ENCODE measurements at places on chromosomes 3 and 15.
A peak's percentile ranks its signal among the peaks of the same experiment; 100 is the strongest.

DNA sequence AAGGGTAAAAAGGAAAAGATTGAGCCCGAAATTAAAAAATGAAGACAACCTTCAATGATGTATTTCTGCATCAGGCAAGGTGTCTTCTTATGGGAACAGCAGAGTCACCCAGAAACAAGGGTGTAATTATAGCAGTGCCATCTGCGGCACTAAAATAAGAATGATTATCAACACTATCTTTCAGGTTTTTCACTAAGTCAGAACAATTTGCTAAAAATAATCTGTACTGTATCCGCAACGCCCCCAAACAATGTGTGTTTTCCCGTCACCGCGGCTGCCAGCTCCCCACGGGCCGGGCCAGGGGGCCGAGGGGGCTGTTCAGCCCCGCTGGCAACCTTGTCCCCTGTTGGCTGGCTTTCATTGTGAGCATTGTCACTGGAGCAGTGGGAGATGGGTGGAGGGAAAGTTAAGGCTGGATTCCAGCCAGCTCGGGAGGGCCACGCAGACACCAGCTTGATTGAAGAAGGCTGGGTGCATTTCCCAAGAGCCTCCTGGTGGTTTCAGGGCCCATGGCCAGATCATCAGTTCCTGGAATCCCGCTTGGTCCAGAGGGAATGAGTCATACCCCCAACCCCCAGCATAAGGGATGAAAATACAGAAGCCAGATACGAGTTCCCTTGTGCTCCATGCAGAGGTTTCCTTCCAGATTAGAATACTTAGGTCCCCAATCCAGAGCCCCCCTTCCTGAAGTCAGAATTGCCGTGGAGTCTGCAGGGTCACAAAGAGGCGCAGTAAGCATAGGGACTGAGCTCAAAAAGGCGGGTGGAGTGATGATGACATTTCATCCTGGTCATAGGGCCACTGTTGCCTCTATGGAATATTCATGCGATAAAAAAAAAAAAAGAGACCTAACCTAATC, 90.2 kb upstream of the KLF13 start:
- DNase-seq: no peak
- H3K27me3 ChIP-seq: no peaks in the 10 kb centered on the region
- H3K4me3 ChIP-seq: no peak overlapping the region
- no peak overlapping the region for H3K27ac ChIP-seq
- H3K4me1 ChIP-seq: peaks cover 19% of the 10 kb centered on the region

DNA sequence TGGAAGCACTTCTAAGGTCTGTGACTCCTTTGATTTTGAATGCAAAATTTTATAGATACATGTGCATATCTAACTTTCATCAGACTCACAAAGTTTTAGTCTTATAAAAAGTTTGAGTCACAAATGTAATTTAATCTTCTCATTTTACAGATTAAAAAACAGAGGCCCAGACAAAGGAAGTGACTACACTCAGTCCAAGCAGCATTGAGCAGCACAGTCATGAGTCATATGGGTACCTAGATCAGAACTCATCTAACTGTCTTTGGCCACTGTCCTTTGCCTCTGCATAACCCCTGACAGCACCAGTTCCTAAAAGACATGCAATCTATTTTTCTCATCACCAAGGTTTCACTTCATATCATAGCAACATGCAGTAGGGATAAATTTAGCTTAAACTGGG, 210.7 kb upstream of the KCNH8 start:
- H3K4me1 ChIP-seq: no peaks in the 10 kb centered on the region
- DNase-seq: no peak
- H3K27ac ChIP-seq: no peak overlapping the region
- H3K27me3 ChIP-seq: no peaks in the 10 kb centered on the region
- no peaks in the 10 kb centered on the region for H3K36me3 ChIP-seq

GRCh38 chr3:100333970-100334487, 528 bp upstream of the NIT2 start:
- peaks cover 26% of the 10 kb centered on the region for H3K4me1 ChIP-seq
- H3K4me3 ChIP-seq: peak overlapping the region; percentile 74
- H3K27me3 ChIP-seq: no peaks in the 10 kb centered on the region
- peak overlapping the region; percentile 55 for H3K27ac ChIP-seq
- H3K36me3 ChIP-seq: peaks cover 4% of the 10 kb centered on the region

DNA sequence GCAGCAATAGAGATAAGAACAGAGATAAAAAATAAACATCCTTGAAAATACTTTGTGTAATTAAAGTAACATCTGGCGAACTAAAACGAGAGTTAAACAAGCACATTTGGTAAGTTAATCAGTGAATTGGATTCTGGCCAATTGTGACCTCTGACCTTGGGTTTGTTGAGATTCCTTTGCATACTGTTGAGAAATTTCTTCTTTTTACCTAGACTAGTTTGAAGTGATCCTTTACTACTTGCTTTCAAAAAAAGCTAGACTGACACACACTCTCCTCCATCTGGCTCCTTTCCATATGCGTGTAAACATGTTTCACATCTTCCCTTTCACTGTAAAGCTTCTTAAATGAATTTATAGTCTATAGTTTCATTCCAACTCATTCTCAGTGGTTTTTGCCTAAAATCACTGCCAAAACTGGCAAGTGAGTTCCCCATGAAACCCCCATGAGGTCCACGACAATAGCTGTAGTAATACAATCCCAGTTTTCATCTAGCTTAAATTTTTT, 17.3 kb upstream of the GBE1 start:
- H3K4me3 ChIP-seq: no peak overlapping the region
- H3K36me3 ChIP-seq: peaks cover 1% of the 10 kb centered on the region
- H3K27ac ChIP-seq: no peak overlapping the region
- peaks cover 6% of the 10 kb centered on the region for H3K27me3 ChIP-seq
- no peak for DNase-seq

GRCh38 chr3:45938864-45939263, 4.4 kb upstream of the CXCR6 start:
- peaks cover 33% of the 10 kb centered on the region for H3K36me3 ChIP-seq
- no peak overlapping the region for H3K4me3 ChIP-seq
- DNase-seq: peak; percentile 94
- H3K27ac ChIP-seq: no peak overlapping the region

- H3K27ac ChIP-seq: no peak overlapping the region
- peaks cover 49% of the 10 kb centered on the region for H3K4me1 ChIP-seq
- no peak overlapping the region for H3K4me3 ChIP-seq
- H3K36me3 ChIP-seq: peaks cover 7% of the 10 kb centered on the region
- DNase-seq: no peak
Measured at GRCh38 chr15:29034151-29034550, 148.4 kb downstream of the APBA2 start.

- H3K27me3 ChIP-seq: no peaks in the 10 kb centered on the region
- no peak for DNase-seq
- no peak overlapping the region for H3K4me3 ChIP-seq
- peaks cover 18% of the 10 kb centered on the region for H3K36me3 ChIP-seq
- H3K4me1 ChIP-seq: peaks cover 28% of the 10 kb centered on the region
Measured at GRCh38 chr3:133593243-133593642, 19.8 kb downstream of the CDV3 start.

GRCh38 chr3:27990837-27991236, 250.6 kb upstream of the CMC1 start:
- no peaks in the 10 kb centered on the region for H3K27me3 ChIP-seq
- H3K4me1 ChIP-seq: no peaks in the 10 kb centered on the region
- H3K36me3 ChIP-seq: no peaks in the 10 kb centered on the region

DNA sequence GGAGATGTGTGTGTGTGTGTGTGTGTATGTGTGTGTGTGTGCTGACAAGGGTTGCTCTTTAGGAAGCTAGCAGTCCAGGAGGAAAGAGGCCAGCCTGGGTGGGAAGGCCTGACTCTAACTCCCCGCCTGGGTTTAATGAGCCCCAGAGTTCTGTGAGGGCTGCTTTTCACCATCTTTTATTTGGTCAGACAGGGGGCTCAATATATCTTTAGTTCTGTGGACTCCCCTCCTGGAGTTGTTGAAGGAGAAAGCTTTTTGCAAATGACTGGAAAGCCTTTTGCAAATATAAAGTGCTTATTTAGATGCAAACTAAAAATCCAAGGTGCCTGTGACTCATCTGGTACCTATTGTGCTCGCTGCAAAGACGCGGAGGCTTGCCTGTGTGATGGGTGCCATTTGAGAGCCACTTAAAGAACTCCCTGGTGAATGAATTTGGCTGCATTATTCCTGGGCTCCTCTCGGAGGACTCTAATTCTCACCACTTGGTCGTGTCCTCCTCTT, 24.5 kb downstream of the DRD3 start:
- no peak overlapping the region for H3K27ac ChIP-seq
- no peaks in the 10 kb centered on the region for H3K27me3 ChIP-seq
- H3K36me3 ChIP-seq: no peaks in the 10 kb centered on the region
- DNase-seq: no peak

DNA sequence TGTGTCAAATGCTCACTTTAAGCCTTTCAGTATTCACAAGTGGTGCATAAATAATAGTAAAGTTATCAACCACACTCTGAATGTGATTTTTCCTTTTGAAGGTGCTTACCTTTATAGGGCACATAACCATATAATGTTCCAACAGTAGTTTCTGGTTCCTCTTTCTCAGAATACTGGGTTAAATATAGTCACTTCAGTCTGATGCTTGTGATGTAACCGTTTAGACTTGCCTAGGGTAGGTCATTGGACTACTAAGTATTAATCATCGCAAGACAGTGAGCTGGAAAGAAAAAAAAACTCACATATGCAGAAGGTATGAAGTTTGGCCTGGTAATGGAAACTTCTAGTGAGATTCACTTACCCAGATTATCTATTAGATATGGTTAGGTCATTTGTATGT, 1.9 kb downstream of the KBTBD8 start:
- H3K4me3 ChIP-seq: no peak overlapping the region
- H3K36me3 ChIP-seq: peaks cover 25% of the 10 kb centered on the region
- H3K27ac ChIP-seq: peak overlapping the region; percentile 73
- peaks cover 38% of the 10 kb centered on the region for H3K4me1 ChIP-seq

GRCh38 chr3:8937064-8938020, 25.9 kb downstream of the RAD18 start:
- no peak for DNase-seq
- H3K27ac ChIP-seq: no peak overlapping the region
- H3K4me1 ChIP-seq: no peaks in the 10 kb centered on the region

GRCh38 chr3:9710174-9710739, 6.6 kb downstream of the CPNE9 start:
- no peak overlapping the region for H3K27ac ChIP-seq
- H3K4me1 ChIP-seq: no peaks in the 10 kb centered on the region
- no peak for DNase-seq
- H3K36me3 ChIP-seq: peaks cover 1% of the 10 kb centered on the region
- H3K4me3 ChIP-seq: no peak overlapping the region
- peaks cover 4% of the 10 kb centered on the region for H3K27me3 ChIP-seq

- no peak for DNase-seq
- no peaks in the 10 kb centered on the region for H3K36me3 ChIP-seq
- no peaks in the 10 kb centered on the region for H3K4me1 ChIP-seq
- no peak overlapping the region for H3K27ac ChIP-seq
- no peak overlapping the region for H3K4me3 ChIP-seq
Measured at GRCh38 chr3:186440891-186441290, 78.9 kb upstream of the DGKG start.

- no peak for DNase-seq
- H3K4me1 ChIP-seq: peaks cover 12% of the 10 kb centered on the region
- H3K4me3 ChIP-seq: no peak overlapping the region
- H3K36me3 ChIP-seq: no peaks in the 10 kb centered on the region
Measured at GRCh38 chr3:111331912-111332311, 210.1 kb upstream of the CD96 start.

DNA sequence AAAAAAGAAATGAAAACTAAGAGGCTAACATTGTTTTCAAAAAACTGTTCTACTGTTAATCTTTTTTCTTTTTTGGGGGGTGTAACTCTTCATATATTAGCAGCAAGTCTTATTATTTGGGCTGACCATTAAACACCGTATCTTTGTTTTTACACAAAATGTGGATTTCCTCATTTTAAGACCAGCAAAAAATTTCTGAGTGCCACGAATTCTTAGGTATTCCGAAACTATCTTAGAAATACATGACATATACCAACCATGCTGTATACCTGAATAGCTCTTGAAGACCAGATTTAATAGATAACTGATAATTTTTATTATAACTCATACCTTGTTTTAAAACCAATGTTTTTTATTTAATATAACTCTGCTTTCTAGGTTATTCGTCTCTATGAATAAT, 620 bp upstream of the TTC23 start:
- no peak for DNase-seq
- H3K36me3 ChIP-seq: peaks cover 6% of the 10 kb centered on the region
- no peak overlapping the region for H3K27ac ChIP-seq
- peaks cover 28% of the 10 kb centered on the region for H3K4me1 ChIP-seq

GRCh38 chr3:38560996-38561717, 65.0 kb downstream of the EXOG start:
- no peak overlapping the region for H3K4me3 ChIP-seq
- H3K36me3 ChIP-seq: no peaks in the 10 kb centered on the region
- no peak overlapping the region for H3K27ac ChIP-seq
- no peaks in the 10 kb centered on the region for H3K27me3 ChIP-seq

GRCh38 chr3:182814419-182815062, 21.2 kb downstream of the ATP11B start:
- H3K27ac ChIP-seq: no peak overlapping the region
- peaks cover 50% of the 10 kb centered on the region for H3K4me1 ChIP-seq
- H3K27me3 ChIP-seq: no peaks in the 10 kb centered on the region
- H3K36me3 ChIP-seq: peaks cover 2% of the 10 kb centered on the region
- H3K4me3 ChIP-seq: no peak overlapping the region

GRCh38 chr3:128074851-128075521, 22.7 kb downstream of the SEC61A1 start:
- H3K27ac ChIP-seq: no peak overlapping the region
- no peak for DNase-seq
- peaks cover 20% of the 10 kb centered on the region for H3K4me1 ChIP-seq
- H3K27me3 ChIP-seq: no peaks in the 10 kb centered on the region
- H3K36me3 ChIP-seq: peaks cover 23% of the 10 kb centered on the region
- no peak overlapping the region for H3K4me3 ChIP-seq

DNA sequence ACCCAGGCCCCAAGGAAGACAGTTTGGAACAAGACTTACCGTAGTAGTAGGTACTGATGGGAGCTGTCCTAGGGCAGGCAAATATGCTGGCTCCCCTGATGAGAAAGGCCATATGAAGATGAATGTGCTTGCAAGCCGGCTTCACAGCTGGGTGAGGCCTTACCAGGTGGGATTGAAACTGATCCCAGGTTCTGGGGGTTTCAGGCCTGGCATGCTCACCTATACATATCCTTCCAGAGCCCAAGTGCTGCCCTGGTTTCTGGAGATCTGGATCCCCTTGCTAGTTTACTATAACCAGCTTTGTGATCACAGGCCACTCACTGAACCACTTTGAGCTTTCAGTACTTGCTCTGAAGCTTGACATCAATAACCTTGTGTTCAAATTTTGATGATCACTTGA, 274.3 kb downstream of the EPHB1 start:
- peaks cover 4% of the 10 kb centered on the region for H3K27me3 ChIP-seq
- no peak for DNase-seq
- no peak overlapping the region for H3K27ac ChIP-seq
- H3K4me1 ChIP-seq: no peaks in the 10 kb centered on the region
- no peak overlapping the region for H3K4me3 ChIP-seq
- no peaks in the 10 kb centered on the region for H3K36me3 ChIP-seq

- peak overlapping the region; percentile 1 for H3K27ac ChIP-seq
- no peak for DNase-seq
- no peaks in the 10 kb centered on the region for H3K4me1 ChIP-seq
Measured at GRCh38 chr3:9676785-9677184, 26.8 kb upstream of the CPNE9 start.

GRCh38 chr15:101314336-101315125, 19.5 kb upstream of the SNRPA1 start:
- H3K27me3 ChIP-seq: no peaks in the 10 kb centered on the region
- H3K4me3 ChIP-seq: no peak overlapping the region
- H3K27ac ChIP-seq: no peak overlapping the region
- H3K36me3 ChIP-seq: no peaks in the 10 kb centered on the region
- H3K4me1 ChIP-seq: no peaks in the 10 kb centered on the region
- DNase-seq: no peak
